Left renal pelvis (tissue), 4 donors: ENCODE measurements at places on chromosomes 2 and 18. TPM values are rescaled to one million over a fixed set of nuclear protein-coding genes. Genes with fewer than 3 reads are reported as not detected.

DNA sequence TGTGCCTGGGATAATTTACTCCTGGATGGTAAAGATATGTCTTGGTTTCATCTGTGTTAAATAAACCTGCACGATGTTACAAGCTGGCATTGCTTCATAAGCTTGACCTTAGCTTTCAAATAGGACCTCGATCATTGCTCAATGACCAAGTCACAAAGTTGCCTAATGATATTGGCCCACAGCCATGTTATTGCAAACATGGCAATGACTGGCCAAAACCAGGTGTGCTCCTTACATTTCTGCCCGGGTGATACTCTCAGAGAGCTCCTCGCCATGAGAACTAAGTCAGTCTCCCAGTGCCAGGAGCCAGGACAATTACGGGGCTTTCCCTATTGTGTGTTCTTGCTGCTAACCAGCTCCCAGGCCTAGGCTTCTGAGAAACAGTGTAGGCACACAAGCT, 72.5 kb upstream of the CYP1B1 start:
- no peak for DNase-seq

- no peak for DNase-seq
Observed at GRCh38 chr18:261398-262073, 6.3 kb downstream of the THOC1 start.

DNA sequence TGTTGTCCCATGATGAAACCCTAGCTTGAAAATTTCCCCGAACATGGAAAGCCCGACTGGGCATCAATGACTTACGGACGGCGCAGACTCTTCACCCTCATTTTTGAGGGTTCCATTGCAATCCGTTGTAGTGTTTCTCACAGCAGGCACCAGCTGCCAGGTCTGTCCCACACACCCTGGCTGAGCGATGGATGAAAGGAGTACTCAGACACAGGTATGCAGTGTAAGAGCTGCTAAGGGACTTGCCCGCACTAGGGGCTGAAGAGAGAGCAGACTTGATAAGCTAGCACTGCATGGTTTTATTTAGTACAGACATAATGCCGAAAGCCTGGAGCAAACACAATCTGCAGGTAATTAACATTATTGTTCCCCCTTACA, 15.8 kb downstream of the DYNAP start:
- peak; percentile 3 for DNase-seq

DNA sequence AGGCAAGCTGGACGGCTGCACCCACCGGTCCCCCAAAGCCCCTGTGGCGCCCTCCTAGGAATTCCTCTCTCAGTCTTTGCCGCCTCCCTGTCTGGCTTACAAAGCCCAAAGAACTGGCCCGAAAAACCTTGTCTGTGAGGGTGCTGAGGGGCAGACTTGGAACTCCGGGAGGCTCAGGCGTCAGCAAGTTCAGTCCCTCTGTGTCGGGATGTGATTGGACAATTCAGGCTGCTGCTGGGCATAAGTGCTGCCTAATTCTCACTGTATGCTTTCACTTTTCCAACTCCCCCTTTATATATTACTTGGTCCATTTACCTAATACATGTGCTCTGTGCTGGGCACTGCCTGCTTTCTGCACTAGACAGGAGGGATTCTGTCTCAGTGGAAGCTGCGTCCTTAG, 20.3 kb upstream of the SH3RF3 start:
- DNase-seq, result no peak

DNA sequence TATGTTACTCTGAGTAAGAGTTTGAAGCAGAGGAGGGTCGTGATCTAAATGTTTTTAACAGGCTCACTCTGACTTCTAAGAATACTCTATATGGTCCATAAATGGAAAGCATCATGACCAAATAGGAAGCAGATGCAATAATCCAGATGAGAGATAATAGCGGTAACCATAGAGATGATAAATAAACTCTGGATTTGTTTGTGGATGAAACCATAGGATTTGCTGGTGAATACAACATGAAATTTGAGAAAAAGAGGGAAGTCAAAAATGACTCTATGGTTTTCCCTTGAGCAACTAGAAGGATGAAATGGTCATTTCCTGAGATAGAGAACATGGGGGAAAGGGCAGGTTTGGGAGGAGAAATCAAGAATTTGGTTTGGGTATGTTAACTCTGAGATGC, 3.9 kb downstream of the HEATR5B start:
- DNase-seq, result no peak

DNA sequence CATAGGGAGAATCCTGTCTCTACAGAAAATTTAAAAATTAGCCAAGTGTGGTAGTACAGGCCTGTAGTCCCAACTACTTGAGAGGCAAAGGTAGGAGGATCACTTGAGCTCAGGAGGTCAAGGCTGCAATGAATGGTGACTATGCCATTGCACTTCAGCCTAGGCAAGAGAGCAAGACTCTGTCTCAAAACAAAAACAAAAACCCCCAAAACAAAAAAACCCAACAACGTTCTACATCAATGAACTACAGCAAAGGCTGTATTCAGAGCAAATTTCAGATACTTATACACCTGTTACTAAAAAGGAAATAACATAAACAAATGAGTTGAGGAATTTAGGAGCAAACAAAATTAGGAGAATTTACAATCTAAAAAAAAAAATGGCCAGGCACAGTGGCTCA, 22.6 kb downstream of the YES1 start:
- DNase-seq, result no peak

- DNase-seq, result no peak
Observed at GRCh38 chr2:28055325-28055970, 164.9 kb downstream of the BABAM2 start.

DNA sequence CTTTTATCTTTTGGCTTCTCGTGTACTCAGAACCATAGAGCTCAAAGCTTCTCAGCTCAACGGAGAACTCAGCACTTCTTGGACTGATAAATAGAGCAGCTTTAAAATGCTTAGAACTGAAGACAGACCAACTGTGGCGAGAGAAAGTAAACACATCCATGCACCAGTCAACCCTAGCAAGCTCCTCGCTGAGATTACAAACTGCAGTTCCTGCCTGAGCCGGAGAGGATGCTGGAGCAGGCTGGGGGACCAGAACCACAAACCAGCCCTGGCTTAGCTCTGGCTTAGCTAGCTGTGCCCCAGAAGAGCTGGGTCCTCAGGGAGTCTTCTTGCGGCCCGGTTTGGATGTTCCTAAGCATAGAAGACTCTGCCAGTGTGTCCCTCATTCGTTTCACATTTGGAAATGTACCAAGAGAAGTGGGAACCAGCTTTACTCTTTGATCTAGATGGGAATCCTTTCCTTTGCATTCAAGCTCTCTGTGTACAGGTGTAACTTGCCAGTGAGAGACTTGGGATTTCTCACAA, 5.6 kb downstream of the PAX8 start:
- DNase-seq, result no peak

DNA sequence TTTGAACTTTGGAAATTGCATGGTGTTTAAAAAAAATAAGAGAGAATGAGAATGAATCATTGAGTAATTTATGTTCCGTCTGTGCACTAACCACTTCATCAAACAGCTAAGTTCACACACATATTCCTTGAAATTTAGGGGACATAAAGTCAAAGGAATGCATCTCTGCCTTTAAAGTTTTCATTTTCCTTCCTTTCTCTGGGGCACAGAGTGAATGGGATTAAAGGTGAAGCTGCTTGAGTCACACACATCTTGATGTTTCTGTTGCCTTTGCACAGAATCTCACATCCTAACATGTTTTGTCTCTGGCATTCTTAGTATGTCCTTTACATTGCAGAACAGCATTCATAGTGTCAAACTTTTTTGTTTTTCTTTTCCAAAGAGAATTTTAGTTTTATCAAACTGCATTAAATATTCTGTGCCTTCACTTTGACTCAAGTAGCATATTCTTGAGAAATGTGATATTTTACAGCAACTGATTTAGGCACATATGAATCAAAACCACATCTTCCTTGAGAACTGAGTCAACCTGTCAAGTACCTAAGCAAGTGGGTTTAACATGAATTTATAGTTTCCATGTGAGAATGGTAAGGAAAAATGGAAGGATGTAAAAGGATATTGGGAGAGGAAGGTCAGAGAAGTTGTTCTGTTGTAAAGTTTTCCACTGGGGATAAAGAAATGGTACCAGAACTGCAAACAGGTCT, 169.1 kb upstream of the THUMPD2 start:
- no peak for DNase-seq

TPGS2 gene
- polyA plus RNA-seq, result 123 TPM

ATP6V1B1 gene
- polyA plus RNA-seq, result 1.5 TPM
